Amygdala (tissue), 56 donors: ENCODE measurements at places on chromosomes 7 and 10.

DNA sequence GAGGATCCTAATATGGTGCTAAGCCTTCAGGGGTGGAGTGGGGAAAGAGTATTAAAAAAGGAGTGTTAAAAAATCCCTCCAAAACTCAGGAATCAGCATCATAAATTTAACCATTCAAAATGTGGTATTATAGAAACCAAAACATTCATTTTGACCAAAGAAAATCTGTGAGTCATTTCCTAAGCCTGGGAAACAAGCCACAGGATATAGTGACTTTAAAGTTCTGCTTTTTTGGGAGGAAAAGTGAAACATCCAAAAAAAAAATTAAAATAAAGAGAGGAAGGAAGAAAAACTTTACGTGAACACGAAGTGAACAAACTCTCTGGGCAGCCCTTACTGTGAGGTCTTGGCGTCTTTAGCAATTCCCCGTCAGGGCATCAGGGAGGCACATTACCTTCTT is 74.0 kb upstream of the GSDME start:
- no peak for DNase-seq

GRCh38 chr10:113991091-113991860 is 52.4 kb upstream of the ADRB1 start:
- no peak for DNase-seq

DNA sequence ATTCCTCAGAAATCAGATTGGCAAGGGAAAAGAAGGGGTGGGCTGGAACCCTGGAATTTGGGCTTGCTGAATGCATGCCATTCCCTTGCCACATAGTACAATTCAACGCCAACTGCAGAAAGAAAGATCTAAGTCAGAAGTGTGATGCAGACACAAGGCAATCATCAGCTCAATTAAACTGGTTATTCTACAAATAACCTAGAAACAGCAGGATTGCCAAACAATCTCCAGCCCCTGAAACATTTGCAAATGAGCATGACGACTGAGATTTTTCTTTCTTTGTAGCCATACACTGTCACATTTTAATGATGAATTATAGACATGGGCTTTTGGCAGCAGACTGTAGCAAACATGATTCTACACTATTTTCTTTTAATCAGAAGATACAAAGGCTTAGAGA is 16.5 kb upstream of the CREB5 start:
- no peak for DNase-seq

- DNase-seq = no peak
Measured at GRCh38 chr10:121449482-121449924, 148.7 kb downstream of the FGFR2 start.

- no peak for DNase-seq
Measured at GRCh38 chr10:26550774-26551526, 112.8 kb downstream of the APBB1IP start.
